ENCODE measurements at places on chromosomes 6 and 20.

GRCh38 chr20:10663756-10664155 lies 10.0 kb downstream of the JAG1 start:
- no peak for DNase-seq

DNA sequence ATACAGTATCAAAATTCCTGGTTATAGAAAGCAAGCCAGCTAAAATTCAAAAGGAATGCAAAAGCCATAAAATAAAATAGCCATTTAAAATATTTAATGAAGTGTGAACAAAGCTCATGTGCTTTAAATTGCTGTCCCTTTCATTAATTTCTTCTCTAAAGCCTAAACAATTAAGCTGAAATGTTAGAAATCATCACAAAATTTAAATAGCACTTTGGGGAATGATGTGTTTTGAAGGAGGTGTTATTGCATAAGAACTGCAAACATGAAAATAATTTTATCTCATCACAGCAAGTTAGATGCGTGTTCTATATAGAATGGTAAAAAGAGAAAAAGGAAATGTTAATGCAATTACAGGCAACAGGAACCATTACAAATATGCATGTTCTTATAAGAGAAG lies 111.0 kb downstream of the RIMS1 start:
- DNase-seq = no peak

GRCh38 chr20:21016751-21017150 lies 89.4 kb downstream of the LINC00237 start:
- DNase-seq = no peak

DNA sequence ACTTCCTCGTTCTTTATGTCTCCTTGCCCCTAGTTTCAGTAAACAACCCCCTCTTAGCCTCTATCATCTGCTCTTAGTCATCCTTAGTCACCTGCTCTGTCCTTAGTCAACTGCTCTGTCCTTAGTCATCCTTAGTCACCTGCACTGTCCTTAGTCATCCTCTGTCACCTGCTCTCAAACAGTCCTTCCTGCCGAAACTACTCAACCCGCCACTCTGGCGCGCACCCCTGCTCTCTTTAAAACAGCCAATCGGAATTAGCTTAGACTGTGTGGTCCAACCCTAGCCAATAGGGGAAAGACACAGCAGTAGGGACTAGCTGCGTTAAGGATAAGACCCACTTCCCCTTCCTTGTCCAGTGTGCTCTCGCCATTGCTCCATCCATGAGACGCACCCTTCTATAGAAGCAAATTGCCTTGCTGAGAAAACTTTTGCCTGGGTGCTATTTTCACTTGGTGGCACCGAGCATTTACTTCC lies 73.9 kb downstream of the BACH2 start:
- no peak for DNase-seq

DNA sequence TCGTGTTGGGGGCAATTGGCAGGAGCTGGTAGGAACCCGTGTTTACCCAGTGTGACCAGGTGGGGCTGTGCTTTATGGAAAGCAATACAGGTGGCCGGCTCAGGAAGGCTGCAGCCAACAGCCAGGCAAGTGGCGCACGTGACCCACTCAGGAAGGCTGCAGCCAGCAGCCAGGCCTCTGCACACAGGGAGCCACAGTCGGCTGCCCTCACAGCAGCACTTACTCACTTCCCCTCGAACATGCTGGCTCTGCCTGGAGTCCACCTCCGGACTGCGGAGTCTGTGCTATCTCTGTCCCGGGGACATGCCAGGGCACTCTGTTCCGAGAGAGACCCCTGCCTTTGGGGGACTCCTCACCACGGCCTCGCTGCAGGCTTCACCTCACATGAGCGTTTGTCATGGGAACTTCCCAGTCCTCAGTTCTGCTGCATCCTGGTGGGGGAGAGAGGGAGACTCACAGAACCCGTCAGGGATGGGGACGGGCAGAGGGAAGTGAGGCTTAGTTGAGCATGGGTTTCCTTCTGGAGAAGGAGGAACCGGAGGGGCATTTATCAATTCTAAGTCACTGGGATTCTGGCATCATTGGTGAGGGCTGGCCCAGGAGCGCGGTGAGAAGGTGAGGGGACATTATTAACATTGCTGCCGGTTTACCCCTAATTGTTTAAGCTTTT lies 76.8 kb downstream of the TTLL2 start:
- DNase-seq = no peak

GRCh38 chr20:42906120-42906519 lies 283.6 kb downstream of the PTPRT start:
- DNase-seq = no peak

GRCh38 chr6:11497881-11498280 lies 39.7 kb upstream of the TMEM170B start:
- no peak for DNase-seq

Measured in activated T-helper 1 cell treated with anti-CD3 and anti-CD28 coated beads, Interleukin-2, amount 50 U/mL, for 16 hours (primary cell).